M059J (cell line): ENCODE measurements at places on chromosomes 1 and 21. TPM values are rescaled to one million over a fixed set of nuclear protein-coding genes. Genes with fewer than 3 reads are reported as not detected.

DNA sequence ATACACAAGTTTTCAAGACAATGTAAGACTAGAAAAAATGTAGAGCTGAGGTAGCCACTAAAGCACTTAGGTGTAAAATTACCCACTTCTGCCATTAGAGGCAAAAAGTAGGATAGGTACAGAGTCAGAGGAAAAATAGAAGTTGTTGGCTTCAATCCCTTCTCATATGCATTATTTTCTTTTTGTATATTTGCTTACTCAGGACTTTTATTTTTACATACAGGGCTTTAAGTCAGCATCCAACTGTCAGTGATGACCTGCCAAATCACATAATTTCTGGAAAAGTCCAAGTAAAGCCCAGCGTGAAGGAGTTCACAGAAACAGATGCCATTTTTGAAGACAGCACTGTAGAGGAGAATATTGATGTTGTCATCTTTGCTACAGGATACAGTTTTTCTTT lies 211.0 kb upstream of the POGK start:
- no peak for DNase-seq

Gene KRTAP12-3
- not detected in 2 replicates for total RNA-seq

Gene RGS8
- not detected in 2 replicates for total RNA-seq

DNA sequence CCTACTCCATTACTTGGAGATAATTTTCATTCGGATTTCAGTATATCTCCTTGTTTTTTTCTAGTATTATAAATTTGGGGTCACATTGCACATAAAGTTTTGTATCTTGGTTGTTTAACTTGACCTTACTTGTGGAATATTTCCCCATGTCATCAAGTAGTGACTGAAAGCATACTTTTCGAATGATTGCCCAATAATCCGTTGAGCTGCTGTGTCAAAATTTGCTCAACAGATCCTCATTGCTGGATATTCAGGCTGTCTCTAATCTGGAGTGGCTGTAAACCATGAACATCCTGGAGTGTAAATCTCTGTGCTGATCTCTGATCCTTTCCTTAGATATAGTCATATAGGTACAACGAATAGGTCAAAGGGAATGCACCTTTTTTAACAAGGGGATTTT lies 4.9 kb downstream of the NIPAL3 start:
- DNase-seq, result no peak

DNA sequence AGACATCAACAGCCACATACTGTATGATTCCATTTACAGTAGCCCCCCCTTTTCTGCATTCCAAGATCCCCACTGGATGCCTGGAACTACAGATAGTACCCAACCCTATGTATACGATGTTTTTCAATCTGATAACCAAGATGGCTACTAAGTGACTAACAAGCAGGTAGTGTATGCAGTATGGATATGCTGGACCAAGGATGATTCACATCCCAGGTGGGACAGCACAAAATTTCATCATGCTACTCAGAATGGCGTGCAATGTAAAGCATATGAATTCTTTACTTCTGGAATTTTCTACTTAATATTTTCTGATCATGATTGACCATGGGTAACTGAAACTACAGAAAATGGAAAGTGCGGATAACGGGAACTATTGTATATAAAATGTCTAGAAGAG lies 30.0 kb upstream of the MRPS6 start:
- no peak for DNase-seq

Gene CD1E
- total RNA-seq, result not detected in 2 replicates

Gene HHAT
- total RNA-seq, result 4.2 and 5.2 TPM in 2 replicates

Gene TTC39A
- 0.67 and 2.0 TPM in 2 replicates for total RNA-seq

DNA sequence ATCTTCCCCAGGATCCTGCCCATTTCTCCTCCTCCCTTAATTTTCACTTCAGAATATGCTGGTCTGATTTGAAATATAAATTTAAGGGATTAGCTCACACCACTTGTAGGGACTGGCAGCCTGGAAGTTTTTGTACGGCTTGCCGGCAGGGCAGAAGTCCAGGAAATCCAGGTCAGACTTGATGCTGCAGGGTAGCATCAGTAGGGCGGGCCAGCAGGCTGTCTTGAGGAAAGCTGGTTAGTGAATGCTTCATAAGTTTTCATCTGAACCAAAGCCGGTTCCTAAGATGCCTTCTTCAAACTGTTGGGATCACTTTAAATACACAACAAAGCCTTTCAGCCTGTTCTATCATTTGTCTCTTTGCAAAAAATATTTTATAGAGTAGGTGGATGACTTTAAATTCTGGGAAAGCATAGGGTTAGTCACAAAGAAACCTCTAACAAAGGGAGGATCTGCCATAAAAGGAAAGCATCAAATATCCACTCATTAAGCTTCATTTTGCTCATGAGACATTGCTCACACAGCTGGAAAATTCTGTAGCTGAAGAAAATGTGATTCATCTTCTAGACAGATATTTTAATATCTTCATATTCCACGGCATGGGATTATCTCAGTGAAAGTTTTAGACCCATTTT lies 90.7 kb upstream of the GFI1 start:
- peak; percentile 31 for DNase-seq

Gene TEKT2
- 0.25 TPM in 1 of 2 replicates, not detected in the other for total RNA-seq

GRCh38 chr1:201185527-201186128 lies 5.0 kb upstream of the IGFN1 start:
- no peak for DNase-seq

Gene CELSR2
- total RNA-seq, result 3.7 and 6.9 TPM in 2 replicates

Gene SLC37A1
- total RNA-seq, result 1.3 and 1.7 TPM in 2 replicates

Gene TESK2
- 3.4 and 5.8 TPM in 2 replicates for total RNA-seq

DNA sequence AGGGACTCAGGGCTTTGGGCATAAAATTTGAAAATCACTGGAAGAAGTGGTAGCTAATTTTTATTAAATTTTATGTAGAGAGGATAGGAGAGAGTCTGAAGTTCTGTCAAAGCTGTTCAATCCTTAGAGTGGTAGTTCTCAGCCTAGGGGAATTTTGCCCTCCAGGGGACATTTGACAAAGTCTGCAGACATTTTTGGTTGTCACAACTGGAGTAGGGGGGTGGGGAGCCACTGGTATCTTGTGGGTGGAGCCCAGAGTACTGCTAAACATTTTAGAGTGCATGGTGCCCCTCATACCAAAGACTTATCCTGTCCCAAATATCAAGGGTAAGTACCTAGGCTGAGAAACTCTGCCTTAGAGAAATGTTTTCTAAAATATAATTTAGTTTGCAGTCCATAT lies 30.2 kb downstream of the RASAL2 start:
- DNase-seq, result peak; percentile 50

Gene ADAMTS1
- total RNA-seq, result 58.6 and 94.4 TPM in 2 replicates

- no peak for DNase-seq
Observed at GRCh38 chr1:245549996-245550719, 395.4 kb downstream of the KIF26B start.

DNA sequence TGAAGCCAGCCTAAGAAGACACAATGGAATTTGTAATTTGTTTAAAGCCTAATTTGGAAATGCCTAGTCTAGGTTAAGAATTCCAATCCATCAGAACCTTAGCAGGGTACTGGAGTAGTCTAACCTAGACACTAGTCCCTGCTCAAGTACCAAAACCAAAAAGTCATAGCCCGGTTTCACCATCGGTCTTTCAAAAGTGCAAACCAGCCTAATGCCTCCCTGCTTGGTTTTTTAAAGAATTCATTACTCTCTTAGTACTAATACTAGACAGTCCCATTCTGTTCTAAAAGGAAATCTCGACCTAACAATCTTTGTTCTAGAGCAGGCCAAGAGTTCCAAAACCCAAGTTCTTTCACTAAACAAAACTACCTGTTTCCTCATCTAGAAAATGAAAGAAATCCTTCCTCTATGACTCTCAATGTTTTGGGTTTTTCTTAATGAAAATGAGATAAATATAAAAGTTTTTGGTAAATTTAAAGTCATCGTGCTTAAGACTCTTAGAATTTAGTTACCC lies 2.6 kb downstream of the PUM1 start:
- no peak for DNase-seq

DNA sequence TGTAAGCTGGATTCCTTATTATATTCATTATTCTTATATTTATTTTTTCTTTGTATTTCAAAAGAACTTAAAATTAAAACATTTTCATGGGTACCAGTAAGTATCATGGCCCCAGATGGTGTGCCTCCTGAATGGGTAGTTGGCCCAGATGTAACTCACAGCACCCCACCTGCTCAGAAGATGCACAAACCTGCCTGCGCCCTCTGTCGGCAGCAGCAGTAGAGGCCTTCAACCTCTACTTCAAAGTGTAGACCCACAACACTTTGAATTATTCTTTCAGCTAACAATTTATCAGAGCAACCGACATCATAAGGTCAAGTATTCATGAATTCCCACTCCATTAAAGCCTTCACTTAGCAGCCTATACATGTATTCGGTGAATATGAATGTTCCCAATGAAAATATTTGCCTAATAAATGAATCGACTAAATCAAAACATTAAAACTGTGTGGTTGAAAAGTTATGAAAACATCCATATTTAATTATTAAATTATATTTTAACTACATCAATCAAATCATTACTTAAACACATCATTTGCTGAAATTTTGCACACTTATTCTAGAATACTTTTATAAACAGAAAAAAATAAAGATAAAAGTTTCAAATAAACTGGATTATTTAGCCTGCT lies 25.4 kb downstream of the PIGM start:
- peak; percentile 59 for DNase-seq

- DNase-seq, result no peak
Observed at GRCh38 chr21:42818328-42818749, 61.0 kb downstream of the WDR4 start.

DNA sequence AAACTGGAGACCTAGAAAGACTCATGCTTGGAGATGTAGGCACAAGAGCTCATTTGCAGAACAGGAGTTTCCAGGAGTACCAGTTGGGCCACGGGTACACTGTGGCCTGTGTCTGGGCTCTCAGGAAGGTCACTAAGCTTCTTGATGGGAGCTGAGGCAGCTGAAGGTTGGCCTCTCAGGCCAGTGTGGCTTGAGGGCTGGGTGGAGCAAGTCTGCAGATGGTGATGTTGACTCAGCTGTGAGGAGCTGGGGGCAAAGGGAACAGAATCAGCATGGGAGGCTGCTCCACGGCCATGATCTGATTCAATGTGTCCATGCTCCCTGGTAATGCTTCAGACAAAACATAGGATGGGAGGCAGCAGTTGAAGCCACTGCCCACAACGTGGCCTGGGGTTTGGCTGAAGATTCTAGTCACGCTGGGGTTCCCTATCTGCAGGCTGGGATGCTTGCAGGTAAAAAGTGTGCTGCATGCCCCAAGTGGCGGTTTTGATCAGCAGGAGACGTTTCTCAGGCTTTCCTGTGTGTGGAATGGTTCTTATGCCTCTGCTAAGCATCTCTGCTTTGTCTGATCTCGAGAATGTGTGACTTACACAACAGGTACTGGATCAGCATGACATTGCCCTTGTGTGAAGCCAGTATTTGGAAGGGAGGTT lies 15.4 kb upstream of the TENT5C start:
- no peak for DNase-seq

- no peak for DNase-seq
Observed at GRCh38 chr1:109948285-109948630, 36.3 kb upstream of the AHCYL1 start.

Gene NGF
- total RNA-seq, result 7.6 and 9.7 TPM in 2 replicates

- no peak for DNase-seq
Observed at GRCh38 chr1:213830371-213830770, 157.4 kb upstream of the PROX1 start.
